ENCODE measurements at places on chromosomes 7 and 10. TPM values are rescaled to one million over a fixed set of nuclear protein-coding genes. Genes with fewer than 3 reads are reported as not detected.

- no peak for DNase-seq
Measured at GRCh38 chr10:20879136-20879535, 18.0 kb downstream of the NEBL start.

DNA sequence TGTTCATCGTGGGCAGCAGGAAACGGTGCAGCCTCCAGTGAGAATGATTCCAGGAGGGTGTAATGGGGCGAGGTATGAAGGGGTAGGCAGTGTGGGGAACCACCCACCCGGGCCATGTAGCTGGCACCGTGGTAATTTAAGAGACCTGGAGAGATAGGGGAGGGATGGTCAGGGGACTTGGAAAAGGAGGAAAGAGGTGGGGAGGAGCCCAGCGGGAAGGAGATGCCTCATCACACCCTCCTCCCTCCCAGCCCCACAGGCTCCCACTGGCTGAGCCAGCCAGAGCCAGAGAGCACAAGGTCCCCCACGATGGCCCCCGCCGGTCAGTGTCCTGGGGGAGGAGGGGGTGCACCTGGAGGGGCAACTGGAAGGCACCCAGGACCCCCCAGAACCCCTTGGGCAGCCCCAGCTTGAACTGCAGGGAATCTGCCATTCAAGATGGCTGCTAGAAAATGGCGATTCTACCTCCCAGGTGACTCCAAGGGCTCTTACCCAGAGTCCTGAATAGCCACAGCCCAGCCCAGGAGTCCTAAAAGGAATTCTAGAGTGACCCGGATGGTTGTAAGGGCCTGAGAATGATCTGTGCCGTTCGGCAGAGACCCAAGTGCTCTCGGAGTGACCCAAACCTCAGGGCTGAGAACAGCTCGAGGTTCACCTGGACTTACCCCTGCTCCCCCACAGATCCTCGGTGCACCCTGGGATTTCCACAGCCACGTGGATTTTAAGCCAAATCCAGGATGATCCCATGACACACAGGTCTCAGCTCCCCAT is 28.8 kb downstream of the CALML3 start:
- DNase-seq: peak; percentile 57

DNA sequence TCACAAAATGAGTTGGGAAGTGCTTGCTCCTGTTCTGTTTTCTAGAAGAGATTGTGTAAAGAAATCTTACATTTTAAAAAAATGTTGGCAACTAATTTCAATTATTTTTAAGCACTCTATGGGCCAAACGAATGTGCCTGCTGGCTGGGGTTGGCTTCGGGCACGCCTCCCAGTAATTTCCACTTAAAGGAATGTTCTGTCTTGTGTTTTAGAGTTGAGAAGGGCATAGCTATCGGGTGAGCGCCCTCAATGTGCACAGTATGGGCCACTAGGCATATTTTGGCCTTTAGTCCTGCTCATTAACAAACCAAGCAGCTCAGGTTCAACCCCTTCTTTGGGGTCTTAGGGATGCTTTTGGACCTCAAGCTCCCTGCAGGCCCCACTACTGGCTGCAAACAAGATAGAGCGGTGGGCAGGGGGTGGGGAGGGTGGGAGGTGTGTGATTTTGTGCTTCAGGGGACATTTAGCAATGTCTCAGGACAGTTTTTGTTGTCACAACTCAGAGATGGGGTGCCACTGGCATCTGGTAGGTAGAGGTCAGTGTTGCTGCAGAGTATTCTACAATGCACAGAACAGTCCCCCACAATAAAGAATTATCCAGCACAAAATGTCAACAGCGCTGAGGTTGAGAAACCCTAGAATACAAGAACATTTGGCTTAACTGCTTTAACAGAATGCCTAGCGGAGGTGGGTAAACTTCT is 40.7 kb downstream of the TACC2 start:
- no peak for DNase-seq

- no peak for DNase-seq
Measured at GRCh38 chr10:78476844-78477243, 443.2 kb downstream of the RPS24 start.

GRCh38 chr7:64878684-64879083 is 24.4 kb upstream of the ZNF273 start:
- DNase-seq: no peak

The FAM25A gene
- total RNA-seq: not detected

DNA sequence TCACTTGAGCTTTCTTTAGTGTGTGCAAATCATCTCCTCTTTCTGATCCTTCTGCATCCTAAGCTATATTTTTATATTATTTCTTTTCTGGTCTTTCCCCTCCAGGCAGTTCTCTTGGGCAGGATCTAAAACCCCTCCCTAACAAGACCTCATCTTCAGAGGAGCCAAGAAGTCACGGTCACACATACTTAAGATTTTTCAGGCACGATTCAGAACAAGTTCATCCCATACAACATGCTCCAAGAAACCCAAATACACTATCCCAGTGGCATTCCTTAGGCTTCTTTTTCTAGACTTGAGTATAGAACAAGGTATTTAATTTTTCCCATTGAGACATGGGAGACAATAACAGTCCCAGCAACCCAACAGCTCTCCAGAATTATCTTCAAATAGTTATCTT is 1251.5 kb downstream of the DNAJB9 start:
- DNase-seq: no peak

DNA sequence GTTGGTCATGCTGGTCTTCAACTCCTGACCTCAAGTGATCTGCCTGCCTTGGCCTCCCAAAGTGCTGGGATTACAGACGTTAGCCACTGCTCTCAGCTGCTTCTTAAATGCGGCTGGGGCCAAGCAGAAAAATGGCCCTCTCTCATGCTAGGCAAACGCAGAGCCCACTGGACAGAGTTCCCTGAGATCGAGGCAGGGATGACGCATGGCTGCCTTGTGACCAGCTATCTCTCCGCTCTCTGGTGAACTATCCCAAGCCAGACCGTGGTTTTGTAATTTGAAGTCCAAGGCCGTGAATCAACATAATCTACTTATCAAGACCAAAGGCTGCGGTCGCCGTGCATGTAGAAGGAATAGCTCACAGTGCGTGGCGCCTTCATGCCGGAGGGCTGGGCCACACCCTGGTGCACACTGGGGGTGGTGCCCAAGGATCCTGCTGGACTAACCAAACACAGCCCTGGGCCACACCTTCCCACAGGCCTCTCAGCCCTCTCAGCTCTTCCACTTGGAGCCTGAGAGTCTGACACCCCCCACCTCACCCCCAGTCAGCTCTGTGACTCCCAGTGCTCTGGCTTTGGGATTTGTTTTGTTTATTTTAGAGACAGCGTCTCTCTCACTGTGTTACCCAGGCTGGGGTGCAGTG is 88.1 kb upstream of the CUX1 start:
- peak; percentile 100 for DNase-seq

The SPDYE11 gene
- total RNA-seq: not detected

DNA sequence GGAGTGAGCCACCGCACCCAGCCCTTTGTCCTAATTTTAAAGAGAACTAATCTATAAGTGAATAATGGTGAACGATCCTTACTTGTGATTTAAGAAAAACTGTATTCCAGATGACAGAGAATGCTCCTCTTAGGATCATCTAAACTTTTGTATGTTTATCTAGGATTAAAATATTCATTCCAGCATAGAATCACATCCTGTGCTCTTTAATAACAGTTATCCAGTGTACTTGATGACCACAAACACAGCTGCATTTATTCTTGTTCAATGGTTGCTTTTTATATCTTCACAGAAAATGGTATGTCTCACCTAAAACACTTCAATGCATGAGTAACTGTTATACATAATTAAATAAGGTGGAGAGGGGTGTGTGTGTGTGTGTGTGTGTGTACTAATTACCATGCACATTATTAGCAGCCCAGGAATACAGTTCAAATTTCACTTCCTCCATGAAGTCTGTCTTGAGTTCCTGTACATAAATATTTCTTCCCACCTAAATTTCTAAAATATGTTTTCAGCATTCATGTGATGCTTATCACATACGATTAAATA is 38.5 kb upstream of the SEMA3C start:
- DNase-seq: no peak

DNA sequence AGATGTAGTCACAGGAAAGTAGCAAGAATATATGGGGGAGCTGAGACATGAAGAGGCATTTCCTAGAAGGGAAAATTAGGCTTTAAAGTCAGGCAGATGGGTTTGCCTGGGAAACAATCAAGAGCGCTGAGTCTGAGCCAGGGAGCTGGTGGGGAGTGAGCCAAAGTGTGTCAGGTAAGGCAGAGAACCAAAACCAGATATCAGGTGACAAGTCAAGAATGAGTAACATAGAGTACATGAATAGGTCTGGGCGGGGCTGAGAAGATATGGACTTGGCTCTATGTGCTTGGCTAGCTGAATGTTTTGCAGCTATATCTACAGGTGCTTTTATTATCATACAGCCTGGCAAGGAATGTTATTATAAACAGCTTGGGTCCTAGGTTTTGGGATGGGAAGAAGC is 49.3 kb downstream of the GPR141 start:
- no peak for DNase-seq

The LIPJ gene
- total RNA-seq: not detected

The SERPINE1 gene
- total RNA-seq: 674 TPM

- DNase-seq: peak; percentile 86
Measured at GRCh38 chr7:30804078-30804661, 33.0 kb downstream of the MINDY4 start.

The VPS50 gene
- 32.1 TPM for total RNA-seq

The SMKR1 gene
- total RNA-seq: 2.7 TPM

Measured in Daoy (cell line).